ENCODE measurements at places on chromosomes 7 and 10.
A peak's percentile ranks its signal among the peaks of the same experiment; 100 is the strongest.

GRCh38 chr10:78175444-78176015, 141.9 kb downstream of the RPS24 start:
- no peak for DNase-seq

DNA sequence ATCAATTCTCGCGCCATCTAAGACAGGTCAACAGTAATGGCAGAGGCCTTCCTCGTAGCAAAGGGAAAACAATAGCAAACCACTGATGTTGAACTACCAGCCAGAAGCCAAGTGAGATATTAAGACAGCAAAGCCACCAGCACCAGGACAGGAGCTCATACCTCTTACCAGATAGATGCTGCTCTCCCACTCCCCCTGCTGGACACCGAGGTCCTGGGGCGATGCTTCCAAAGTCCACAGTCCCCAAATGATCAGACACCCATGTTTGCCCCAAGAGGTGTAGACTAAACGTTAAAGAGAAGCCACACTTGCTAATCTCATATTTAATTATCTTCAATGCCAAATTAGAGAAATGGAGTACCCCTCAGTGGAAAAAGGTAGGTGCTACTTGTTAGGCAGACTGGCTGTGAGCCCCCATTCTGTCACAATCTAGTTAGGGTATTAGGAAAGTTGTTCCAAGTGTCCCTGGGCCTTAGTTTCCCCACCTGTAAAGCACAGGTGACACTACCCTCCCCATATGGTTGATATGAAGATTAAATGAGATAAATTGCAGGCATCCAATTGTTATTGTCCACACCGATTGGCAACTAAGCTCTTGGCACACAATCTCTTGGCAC, 39.9 kb downstream of the TOMM7 start:
- DNase-seq, result no peak

GRCh38 chr10:102504976-102505300, 1.2 kb downstream of the SUFU start:
- no peak for DNase-seq

- peak; percentile 57 for DNase-seq
Measured at GRCh38 chr10:3735175-3735574, 49.8 kb downstream of the KLF6 start.

Data from Right ventricle myocardium inferior (tissue), 1 donor.